ENCODE measurements at places on chromosomes 1 and 21. TPM values are rescaled to one million over a fixed set of nuclear protein-coding genes. Genes with fewer than 3 reads are reported as not detected.

DNA sequence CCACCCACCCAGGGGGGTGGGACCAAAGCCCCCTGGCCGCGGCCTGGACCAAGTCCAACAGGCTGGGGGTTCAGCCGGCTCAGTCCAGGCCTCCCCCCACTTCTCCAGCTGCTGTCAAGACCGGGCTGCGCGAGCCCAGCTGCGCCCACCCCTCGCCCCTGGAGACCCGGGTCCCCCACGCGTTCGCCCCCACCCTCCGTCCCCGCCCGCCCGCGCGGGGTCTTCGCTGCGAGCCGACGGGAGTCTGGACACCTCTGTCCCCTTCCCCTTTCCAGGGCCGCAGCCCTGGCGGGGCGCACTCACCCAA lies 253 bp downstream of the RAP1GAP start:
- DNase-seq = no peak

- DNase-seq = no peak
These were observed 112.9 kb downstream of the PTPRC start for GRCh38 chr1:198751741-198752140.

- DNase-seq = peak; percentile 9
These were observed 89.0 kb upstream of the SERTAD4 start for GRCh38 chr1:210143465-210144062.

Gene LCE3D
- 9.1 TPM for polyA plus RNA-seq

- no peak for DNase-seq
These were observed 15.9 kb downstream of the SARS1 start for GRCh38 chr1:109229531-109230127.
